C1 segment of cervical spinal cord (tissue), 14 donors: ENCODE measurements at places on chromosomes 2 and 18.

- DNase-seq, result no peak
These were observed 76.8 kb downstream of the CACNB4 start for GRCh38 chr2:152022090-152022489.

DNA sequence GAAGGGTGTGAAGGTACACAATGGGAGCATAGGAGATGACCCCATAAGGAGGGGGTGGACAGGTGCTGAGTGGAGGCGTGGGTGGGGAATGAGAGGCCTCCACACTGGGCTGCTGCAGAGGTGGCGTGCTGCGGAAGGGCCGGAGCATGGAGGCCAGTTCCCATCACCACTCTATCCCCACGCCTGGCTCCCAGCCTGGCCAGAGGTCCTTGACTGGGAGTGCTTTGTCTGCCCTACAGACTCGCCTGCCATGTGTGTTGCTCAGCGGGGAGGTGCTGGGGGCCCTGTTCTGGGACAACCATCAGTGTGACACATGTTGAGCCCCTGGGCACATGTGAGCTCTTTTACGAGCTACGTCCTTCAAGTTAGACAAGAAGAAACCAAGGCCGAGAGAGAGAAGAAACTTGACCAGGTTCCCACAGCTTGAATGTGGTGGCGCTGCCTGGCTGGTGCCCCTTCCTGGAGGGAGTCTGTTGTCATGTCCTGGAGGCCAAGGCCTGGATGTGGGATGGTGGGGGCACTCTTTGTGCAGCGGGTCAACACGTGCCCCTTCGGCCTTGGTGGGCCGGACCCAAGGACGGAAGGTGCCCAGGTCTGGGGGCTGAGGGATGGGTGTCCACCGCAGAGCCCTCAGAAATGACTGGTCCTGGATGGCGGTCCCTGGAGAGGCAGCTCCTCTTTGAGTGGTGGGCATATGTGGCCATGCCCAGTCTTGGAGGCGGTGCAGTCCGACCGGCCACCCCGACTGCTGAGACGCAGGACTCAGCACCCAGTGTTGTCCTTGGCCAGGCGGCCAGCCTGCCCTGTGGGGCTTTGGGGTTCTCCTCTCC lies 1.2 kb upstream of the INPP5D start:
- DNase-seq, result no peak

DNA sequence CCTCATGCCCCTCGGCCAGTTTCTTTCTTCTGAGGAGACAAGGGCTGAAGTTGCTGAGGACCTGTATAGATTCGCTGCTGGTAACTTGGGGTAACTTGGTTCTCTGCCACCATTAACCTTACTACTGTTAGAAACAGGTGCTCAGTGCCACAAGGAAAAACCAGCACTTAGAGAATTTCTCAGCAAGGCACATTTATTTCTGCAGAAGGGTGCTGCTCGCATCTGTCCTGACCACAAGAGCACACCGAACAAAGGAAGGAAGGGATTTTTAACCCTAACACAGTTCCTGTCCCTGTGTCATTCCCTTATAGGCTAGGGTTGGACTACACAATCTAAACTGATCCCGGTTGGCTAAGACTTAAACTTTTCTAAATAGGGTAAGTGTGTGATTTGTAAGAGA lies 154.1 kb downstream of the SOCS6 start:
- DNase-seq, result no peak

GRCh38 chr18:64929036-64929435 lies 780.1 kb upstream of the LINC00305 start:
- DNase-seq, result no peak

GRCh38 chr2:201203916-201204654 lies 21.1 kb downstream of the CASP10 start:
- DNase-seq, result no peak

- DNase-seq, result no peak
These were observed 10.2 kb downstream of the CERS6 start for GRCh38 chr2:168466190-168466737.

GRCh38 chr2:199602271-199602895 lies 144.6 kb upstream of the SATB2 start:
- peak; percentile 8 for DNase-seq

DNA sequence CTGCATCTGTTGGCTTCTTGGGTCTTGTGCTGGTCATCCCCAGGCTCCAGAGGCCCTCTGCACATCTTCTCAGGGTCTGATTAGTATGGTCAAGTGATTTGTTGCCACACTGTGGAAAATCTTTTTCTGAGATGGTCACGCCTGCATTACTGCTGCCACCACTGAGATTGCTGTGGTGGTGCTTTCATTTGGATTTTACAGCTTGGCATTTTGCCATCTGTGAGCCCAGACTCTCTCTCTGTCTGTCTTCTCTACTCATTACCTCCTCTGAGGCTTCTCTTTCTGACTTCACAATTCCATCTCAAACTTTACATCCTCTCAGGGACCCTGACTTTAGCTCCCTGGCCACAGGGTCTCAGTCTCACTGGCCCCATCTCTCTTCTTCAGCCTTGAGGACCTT lies 154.6 kb downstream of the LRRTM1 start:
- DNase-seq, result no peak

GRCh38 chr2:16216558-16216945 lies 276.2 kb downstream of the MYCN start:
- DNase-seq, result no peak

GRCh38 chr2:152387041-152387440 lies 52.1 kb downstream of the FMNL2 start:
- DNase-seq, result no peak

DNA sequence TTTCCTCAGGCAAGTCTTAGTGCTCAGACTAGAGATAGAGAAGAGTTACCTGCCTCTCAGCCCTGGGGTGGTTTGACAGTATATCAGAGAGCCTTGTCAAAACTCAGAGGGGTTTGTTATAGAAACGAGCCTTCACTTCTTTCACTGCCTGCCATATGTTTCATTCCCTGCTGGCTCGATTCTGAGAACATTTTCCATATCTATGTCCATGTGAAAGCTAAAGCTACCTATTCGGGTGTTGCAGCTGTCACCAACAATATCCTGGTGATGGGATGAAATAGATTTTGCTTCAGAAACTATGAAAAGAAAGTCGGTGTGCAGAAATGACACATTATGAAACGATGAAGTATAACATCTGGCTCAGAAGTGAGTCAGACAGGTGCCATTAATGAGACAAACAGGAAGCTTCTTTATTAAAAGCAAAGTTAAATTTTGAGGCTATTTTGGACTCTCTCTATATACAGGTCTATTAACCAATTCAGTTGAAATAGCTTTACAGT lies 56.1 kb upstream of the TANK start:
- no peak for DNase-seq

- DNase-seq, result no peak
These were observed 268.7 kb downstream of the LRRTM1 start for GRCh38 chr2:80035749-80036285.

DNA sequence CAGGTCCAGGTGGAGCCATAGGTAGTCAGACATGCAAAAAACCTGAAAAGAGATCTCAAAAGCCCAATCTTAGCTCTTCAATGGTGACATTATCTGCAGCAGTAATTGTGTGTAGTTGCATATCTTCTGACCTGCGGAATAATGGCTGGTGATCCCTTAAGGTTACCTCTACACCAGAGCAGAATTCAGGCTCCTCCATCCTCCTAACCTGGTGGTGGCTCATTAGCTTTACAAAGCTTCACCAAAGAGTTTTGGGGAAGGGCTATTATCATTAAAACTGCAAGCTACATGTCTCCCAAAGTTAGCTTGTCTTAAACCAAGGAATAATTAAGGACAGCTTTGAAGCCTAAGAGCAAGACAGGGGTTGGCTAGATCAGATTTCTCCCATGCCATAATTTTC lies 42.6 kb upstream of the CHST9 start:
- DNase-seq, result no peak

GRCh38 chr2:136025057-136025973 lies 39.9 kb upstream of the DARS1 start:
- DNase-seq, result peak; percentile 73

GRCh38 chr2:237434866-237435311 lies 20.9 kb upstream of the COL6A3 start:
- DNase-seq, result no peak

GRCh38 chr2:15919716-15920434 lies 20.5 kb upstream of the MYCN start:
- no peak for DNase-seq

GRCh38 chr2:26612522-26613240 lies 28.5 kb downstream of the CIB4 start:
- DNase-seq, result peak; percentile 44

DNA sequence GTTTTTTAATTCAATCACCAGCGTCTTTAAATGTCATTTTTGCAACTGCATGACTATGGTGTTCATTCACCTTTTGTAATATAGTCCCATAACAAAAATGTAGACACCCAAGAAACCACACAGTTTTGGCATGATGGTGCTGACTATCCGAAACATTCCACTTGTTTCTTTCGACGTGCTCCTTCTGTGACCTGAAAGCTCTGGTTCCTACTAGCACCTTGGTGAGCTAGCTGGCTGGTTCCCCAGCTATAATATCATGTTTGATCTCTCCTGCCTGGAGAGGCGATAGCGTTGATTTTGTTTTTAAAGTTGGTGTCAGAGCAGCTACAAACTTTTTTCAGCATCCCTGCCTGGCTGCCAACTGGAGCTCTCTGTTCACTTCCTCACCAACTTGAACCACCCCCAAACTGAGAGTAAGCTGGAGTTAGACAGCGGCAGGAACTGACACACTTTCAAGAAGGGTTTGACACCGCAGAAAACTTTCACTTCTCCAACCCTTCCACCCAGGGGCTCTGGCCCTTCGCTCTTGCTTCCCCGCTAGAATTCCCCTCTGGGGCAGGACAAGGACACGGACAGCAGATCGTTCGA lies 1.1 kb downstream of the ATAD2B start:
- DNase-seq, result peak; percentile 67

- DNase-seq, result no peak
These were observed 313.8 kb downstream of the MTX2 start for GRCh38 chr2:176582990-176583481.

DNA sequence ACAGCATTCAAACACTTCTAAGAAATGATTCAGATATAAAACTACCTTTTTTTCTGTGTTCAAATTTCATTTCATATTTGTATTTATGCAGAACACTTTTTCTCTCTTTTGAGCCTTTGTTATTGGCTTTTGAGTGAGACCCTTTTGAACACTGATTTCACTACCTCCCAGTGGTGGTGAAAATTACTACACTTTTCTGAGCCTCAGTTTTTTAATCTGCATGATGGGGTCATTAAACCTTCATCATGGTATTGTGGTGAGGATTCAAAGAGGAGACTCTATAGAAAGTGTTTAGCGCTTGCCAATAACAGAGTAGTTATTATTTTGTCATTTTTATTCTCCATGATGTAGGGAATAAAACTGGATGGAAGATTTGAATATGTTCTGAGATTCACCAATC lies 169.8 kb downstream of the THSD7B start:
- DNase-seq, result no peak

DNA sequence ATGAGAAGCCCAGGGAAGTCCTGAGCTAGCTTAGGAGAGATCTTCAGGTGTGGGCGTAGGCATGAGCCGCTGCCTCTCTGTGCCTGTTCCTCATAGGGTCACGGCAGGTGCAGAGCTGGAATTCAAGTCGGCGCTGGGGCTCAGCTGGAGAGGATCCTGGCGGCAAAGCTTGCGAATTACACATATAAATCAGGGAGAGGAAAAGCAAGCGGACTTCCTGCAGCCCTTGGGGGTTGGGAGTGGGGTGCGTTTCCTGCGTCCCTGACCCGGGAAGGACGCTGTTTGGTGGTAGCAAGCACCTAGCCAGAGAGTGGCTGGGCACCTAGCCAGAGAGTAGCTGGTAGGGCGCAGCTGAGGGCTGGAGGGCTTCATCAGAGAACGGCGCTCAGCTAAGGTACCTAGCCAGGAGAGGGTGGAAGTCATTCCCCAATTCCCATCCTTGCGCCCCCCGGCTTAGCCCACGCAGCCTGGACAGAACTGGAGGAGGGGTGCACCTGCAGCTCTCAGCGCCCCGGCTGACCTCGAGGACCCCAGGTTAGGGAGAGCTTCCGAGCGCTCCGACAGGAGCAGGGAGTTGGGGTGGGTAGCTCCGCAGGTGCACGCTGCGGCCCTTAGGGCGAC lies 459 bp upstream of the EFR3B start:
- DNase-seq, result no peak

DNA sequence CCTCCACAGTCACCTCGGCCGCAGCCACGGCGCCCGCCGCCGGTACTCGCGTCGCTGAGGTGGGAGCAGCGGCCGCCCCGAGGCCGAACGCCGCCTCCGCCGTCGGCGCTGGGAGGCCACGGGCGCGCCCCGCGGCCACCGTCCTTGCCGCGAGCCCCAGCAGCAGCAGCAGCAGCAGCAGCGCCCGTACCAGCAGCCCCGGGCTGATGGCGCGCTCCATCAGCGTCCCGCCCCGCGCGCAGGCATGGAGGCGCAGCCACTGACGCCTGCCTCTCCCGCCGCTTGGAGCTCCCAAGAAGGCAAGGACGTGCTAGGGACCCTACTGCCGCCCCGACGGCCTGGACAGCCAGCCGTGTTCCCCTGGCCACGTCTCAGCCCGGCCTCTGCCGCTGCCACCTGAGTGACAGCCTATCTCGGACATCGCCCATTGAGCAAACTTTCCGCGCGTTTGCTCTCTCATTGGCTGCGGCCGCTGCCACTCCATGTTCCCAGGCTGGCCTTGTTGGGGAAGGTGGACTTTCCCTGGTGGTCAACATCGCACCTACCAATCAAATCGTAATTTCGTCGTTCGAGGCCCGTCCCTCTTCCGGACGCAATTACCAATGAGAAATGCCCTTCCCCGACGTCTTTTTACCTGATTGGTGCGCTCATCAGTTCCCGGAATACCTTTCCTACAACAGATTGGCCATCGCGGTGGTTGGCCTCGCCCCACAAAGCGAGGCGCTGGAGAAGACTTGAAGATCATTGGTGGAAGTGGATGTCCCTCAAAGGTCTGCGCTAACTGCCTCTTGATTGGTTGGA lies at the start of gene EIF2AK3:
TSS of gene EIF2AK3 (minus strand) at position 410 of the 801 bp plus-strand sequence. CDS start at position 220, 190 bp downstream.
- DNase-seq, result peak; percentile 100

DNA sequence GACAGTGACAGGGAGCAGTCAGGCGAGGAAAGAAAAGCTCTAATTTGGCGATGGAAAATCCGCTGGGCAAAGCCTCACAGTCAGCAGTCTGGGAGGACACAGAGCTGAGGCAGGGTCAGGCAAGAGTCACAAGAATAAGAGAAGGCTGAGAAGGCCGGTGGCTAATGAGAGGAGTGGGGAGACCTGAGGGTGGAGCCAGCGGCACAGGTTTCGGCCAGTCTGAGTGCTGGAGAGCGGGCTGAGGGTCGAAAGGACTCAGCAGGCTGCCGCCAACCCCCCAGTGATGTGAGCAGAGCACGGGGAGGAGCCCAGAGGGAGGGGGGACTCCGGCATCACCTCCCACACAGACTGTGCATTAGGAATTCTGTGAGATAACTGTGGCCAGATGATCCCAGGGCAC lies 500.6 kb upstream of the MYT1L start:
- DNase-seq, result no peak

DNA sequence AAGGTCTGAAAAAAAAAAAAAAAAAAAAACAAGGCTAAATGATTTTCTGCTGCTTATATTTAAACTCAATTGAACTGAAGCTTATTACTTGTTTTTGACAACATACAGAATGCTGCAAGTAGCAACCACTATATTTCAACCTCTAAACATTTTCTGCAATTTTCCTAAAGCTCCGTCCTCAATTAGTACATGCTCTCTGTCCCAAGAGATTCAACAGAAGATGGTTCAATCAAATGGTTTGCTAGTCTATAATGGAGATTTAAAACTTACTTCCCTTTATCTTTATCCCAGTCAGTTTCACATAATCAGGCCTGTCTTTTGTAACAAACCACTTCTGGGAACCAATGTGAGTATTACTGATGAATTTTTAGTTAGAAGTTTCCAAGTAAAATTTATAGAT lies 485.1 kb upstream of the CDH7 start:
- no peak for DNase-seq

- no peak for DNase-seq
These were observed 1183.7 kb upstream of the NXPH2 start for GRCh38 chr2:139963863-139964355.

GRCh38 chr2:150530168-150530567 lies 42.7 kb upstream of the RND3 start:
- DNase-seq, result no peak
